Pons (tissue), 1 donor: ENCODE measurements at places on chromosomes 2 and 18.

DNA sequence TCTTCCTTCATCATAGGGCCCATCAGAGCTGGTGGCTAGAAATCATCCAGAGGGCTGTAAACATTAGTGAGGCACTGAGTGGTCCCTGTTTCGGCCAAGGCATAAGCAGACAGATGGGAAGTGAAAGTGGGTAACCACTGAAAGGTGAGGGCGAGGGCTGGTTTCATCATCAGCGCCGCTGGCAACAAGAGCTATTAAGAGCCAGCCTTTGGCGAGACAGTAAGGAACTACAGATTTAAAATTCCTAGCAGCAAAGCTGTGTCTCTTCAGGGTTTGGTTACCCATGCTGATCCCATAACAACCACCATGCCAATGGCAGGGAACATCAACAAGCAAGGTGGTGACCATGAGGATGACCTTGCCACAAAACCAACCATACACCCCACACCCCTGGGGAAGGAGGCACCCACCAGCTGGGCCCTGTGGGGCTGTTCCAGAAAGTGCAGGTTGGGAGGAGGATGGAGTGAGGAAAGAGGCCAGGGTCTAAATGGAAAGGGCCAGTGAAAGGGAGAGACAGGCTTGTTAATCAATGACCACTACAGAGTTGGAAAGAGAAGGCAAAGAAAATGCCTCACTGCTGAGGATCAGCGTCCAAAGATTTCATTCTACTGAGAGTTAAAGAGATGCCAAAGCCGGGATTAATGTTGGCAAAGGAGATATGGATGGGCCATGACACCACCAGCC, 9.0 kb upstream of the SLC20A1 start:
- DNase-seq, result no peak

- DNase-seq, result no peak
Observed at GRCh38 chr2:202944816-202945215, 32.7 kb downstream of the CARF start.

- no peak for DNase-seq
Observed at GRCh38 chr2:241636182-241637017, 558 bp downstream of the THAP4 start.

GRCh38 chr2:206981739-206982340, 42.5 kb downstream of the CPO start:
- peak; percentile 93 for DNase-seq

GRCh38 chr2:33274524-33274923, 201.9 kb upstream of the RASGRP3 start:
- DNase-seq, result no peak

GRCh38 chr2:15242936-15243461, 318.1 kb downstream of the NBAS start:
- DNase-seq, result no peak

DNA sequence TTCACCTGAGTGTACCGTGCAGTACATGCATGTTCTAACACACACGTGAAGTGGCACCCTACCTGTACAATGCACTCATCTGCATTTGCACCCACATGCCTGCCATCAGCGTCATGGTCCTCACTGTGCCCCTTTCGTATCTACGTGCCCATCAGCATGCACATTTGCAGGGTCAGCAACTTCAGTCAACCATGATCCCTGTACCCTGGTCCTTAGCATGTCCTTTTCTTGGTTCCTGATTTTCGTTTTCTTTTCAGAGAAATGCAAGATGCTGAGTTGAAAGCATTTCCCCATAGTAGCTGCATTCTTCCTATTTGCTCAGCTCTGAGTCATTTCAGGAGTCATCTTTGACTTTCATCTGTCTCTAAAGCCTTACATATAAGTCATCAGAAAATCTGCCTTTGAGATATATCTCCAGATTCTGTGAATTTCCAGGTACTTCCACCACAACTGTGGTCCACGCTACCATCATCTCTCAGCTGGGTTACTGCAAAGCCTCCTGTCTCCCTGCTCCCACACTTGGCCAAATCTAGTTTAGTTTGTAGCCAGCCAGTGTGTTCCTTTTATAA, 14.7 kb upstream of the PUM2 start:
- DNase-seq, result no peak

DNA sequence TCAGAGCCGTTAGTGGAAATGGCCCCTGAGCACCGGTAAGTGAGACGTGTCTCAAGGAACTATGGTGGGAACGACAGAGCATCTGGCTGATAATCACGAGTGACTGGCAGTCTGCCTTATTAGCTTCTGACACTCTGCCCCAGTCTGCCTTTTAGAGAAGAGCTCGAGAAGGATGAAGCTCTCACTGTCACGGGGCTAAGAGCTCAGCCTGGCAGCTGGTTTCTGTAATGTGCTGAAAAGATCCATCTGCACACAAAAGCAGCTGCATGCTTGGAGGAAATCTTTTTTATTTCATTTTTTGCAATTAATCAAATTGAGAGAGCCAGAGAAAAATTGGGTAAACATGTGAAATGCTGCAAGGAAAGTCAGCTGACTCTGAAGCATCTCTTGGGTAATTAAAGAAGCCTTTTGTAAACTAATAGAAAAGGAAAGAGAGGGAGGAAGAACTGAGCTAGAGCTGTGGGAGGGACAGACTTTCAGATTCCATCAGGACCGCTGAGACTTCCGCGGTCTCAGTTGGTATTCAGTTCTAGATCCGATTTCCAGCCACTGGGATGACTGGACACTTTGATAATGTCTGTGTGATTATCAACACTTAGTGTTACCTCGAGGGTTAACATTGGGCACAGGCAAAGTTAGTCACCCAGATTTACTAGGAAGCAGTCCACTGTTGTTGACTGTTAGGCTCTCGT, 24.4 kb downstream of the MBP start:
- peak; percentile 90 for DNase-seq

DNA sequence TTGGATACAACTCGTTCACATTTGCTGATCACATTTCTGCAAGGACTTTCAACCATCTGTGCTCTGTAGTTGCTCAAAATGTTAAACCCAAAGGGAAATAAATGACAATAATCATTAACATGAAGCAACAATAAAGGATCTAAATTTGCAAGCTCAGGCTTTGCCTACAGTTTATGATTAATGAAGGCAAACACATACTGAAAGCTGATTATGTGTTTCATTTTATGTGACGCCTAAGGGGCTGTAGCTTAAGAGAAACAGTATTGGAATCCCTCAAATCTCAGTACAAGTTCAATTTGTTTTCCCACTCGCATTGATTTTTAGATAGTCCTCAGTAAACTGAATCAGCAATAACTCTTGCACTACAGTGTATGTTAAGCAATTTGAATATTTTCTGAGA, 160.3 kb upstream of the FSIP2 start:
- DNase-seq, result no peak

DNA sequence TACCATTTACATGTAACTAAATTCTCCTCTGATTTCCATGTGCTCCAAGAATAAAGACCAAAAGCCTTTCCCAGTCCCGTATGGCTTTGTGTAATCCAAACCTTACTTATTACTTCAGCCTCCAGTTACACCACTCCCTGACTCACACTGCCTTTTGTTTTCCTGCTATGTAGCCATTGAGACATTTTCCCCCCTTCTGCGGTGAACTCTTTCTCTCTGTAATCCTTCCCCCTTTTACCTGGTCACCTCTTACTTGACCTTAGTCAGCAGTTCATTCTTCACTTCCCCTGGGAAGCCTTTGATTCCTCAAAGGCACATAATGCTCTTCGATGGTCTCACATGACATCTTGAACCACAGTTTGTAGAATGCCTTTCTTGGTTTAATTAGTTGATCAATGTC, 256.0 kb upstream of the FANCL start:
- DNase-seq, result no peak

DNA sequence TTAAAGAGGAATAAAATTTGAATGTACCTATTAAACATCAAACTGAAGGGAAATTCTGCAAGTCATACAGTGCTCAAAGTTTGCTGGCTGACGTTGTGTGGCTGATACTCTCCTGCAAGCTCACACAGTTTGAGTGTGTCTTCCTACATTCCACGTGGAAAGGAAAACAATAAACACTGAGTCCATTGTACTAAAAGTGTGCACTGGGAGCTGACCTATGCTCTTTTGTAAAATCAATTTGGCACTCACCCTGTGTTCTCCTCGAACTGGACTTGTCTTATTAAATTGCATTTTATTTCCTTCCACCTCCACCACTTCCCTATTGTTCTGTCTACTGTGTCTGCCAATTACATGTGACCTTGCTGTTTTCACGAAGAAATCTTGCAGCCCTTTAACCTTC, 458.0 kb downstream of the CPS1 start:
- DNase-seq, result peak; percentile 6

- no peak for DNase-seq
Observed at GRCh38 chr18:13592246-13592645, 134.1 kb downstream of the FAM210A start.

GRCh38 chr2:229176136-229176535, 95.0 kb downstream of the PID1 start:
- no peak for DNase-seq

- no peak for DNase-seq
Observed at GRCh38 chr2:80269806-80270205, 34.7 kb downstream of the LRRTM1 start.

- no peak for DNase-seq
Observed at GRCh38 chr18:46169464-46169941, 65.3 kb downstream of the HAUS1 start.

- no peak for DNase-seq
Observed at GRCh38 chr2:118565301-118565700, 282.1 kb downstream of the EN1 start.

- DNase-seq, result no peak
Observed at GRCh38 chr18:24142376-24142775, 3.5 kb downstream of the CABYR start.

DNA sequence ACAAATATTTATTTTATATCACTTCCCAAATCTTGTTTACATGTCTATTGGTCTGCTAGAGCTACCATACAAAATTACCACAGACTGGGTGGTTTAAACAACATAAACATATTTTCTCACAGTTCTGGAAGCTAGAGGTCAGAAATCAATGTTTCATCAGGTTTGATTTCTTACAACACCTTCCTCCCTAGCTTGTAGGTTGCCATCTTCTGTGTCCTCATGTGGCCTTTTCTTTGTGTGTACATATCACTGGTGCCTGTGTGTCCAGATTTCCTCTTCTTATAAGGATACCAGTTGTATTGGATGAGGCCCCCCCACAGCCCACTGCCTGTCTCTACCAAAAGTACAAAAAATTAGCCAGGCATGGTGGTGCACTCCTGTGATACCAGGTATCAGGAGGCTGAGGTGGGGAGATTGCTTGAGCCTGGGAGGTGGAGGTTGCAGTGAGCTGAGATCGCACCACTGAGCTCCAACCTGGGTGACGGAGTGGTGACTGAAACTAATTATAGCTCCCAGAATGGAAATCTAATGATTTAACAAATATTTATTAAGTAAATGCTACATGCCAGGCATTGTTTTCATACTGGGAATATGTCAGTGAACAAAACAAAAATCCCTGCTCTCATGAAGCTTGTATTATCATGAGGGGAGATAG, 13.6 kb downstream of the EML4 start:
- no peak for DNase-seq

GRCh38 chr2:88967844-88968243, 276.4 kb downstream of the RPIA start:
- DNase-seq, result no peak

GRCh38 chr2:149601141-149601796, 13.7 kb upstream of the MMADHC start:
- no peak for DNase-seq

- DNase-seq, result no peak
Observed at GRCh38 chr18:50262977-50263376, 3.3 kb downstream of the CFAP53 start.

GRCh38 chr2:48116497-48116896, 210.2 kb upstream of the FBXO11 start:
- no peak for DNase-seq

DNA sequence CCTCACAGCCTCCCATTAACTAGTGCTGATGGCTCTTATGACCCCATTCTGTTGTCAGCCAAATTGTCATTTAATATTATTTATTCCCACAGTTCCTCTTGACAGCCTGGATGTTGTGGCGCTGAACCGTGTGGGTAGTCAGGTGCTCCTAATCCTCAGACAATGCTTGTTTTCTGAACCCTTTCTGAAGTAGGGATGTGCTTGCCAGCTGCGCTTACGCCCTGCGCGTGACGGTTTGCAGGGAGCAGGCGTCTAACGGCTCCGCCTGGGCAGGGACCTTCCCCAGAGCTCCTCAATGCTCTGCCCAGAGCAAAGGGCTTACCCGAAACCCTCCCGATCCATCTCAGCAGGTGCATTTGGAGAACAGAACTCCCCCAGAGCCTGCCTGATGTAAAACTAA, 358.2 kb upstream of the MYT1L start:
- DNase-seq, result no peak

- DNase-seq, result no peak
Observed at GRCh38 chr2:112163541-112163981, 25.4 kb downstream of the FBLN7 start.

- DNase-seq, result no peak
Observed at GRCh38 chr2:241279413-241279812, 36.1 kb downstream of the HDLBP start.

GRCh38 chr2:234881413-234882241, 70.2 kb upstream of the SH3BP4 start:
- peak; percentile 97 for DNase-seq
